Stimulated activated CD8-positive, alpha-beta memory T cell treated with anti-CD3 and anti-CD28 coated beads, Interleukin-15, amount 100 ng/mL, for 24 hours (primary cell): ENCODE measurements at places on chromosomes 13 and 19.

DNA sequence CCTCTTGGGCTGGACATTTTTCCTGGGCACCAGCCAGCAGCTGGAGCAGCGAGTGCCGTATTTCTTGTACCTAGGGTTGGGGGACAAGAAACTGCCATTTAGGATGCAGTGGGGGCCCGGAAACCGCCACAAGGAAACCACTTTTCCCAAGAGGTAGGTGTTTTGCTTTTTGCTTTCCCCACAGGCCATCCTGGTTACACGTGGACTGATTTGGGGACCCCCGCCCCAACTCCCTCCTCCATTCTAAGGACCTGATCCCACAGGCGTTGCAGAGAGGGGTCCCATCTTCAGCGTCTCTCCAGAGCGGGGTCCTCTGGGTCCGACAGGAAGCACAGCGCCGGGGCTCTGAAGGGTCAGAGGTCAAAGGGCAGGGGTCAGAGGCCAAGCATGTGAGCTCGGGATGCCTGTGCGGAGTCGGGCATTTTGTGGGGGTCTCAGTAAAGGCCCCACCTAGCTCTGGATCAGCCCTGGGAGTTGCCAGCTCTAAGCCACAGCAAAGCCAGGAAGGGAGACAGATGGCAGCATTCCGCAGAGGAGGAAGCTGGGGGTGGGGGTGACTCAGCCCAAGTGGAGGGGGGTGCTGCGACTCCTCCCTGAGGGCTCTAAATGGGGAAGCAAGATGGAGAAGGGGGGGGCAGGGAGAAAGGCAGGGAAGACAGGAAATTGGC is 4.3 kb downstream of the ZGLP1 start:
- DNase-seq, result no peak

DNA sequence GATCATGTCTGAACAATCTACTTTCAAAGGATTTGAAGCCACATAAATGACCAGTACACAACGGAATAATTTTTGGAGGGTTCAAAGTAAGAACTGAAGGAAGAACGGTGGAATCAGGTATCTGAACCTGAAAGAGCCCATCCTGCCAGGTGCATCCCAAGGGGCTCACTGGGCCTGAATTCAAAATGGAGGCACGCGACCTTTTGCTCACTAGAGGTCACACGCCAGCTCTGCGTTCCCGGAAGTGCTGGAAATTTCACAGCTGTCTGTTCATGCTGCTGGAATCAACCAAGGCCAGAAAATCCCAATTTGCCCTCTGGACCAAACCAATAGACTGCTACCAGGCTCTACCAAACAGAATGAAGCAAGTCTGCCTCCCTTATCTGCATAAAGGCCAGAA is 4.2 kb upstream of the RASA3 start:
- no peak for DNase-seq

DNA sequence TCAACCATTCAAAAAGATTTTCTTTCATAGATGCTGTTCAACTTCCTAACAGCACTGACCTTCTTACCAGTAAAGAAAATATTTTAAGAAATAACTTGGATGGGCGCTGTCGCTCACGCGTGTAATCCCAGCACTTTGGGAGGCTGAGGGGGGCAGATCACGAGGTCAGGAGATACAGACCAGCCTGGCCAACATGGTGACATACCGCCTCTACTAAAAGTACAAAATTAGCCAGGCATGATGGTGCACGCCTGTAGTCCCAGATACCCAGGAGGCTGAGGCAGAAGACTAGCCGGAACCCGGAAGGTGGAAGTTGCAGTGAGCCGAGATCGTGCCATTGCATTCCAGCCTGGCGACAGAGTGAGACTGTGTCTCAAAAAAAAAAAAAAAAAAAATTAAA is 865.7 kb upstream of the SLC10A2 start:
- no peak for DNase-seq

- DNase-seq, result no peak
These were observed 13.2 kb upstream of the UQCR11 start for GRCh38 chr19:1618157-1619093.

GRCh38 chr19:16571822-16572331 is 338 bp downstream of the SLC35E1 start:
- DNase-seq, result no peak
